GDM1 (cell line): ENCODE measurements at places on chromosomes 16 and 17.

- DNase-seq = no peak
Observed at GRCh38 chr16:62020681-62021080, 15.6 kb downstream of the CDH8 start.

DNA sequence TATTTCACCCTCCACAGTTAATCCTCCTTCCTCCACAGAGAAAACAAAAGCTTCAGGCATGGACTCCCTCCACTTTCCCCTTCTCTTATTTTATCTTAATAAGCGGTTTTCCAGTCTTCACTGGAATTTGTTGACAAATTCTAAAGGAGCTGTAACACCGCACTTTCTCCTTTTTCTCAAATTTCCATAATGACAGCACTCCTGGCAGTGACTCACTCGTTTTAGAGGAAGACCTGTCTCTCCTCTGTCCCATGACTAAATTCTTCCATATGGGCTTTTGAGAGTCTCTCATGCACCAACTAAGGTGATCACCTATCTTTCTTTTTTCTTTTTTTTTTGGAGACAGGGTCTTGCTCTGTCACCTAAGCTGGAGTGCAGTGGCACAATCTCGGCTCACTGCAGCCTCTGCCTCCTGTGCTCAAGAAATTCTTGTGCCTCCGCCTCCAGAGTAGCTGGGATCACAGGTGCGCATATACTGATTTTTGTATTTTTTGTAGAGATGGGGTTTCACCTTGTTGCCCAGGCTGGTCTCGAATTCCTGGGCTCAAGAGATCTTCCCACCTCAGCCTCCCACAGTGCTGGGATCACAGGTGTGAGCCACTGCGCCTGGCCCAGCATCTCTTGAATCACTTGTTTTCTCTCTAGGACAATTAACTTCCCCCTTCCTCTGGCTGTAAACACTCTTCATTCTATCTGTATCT is 7.7 kb downstream of the ITGAM start:
- DNase-seq = no peak

- DNase-seq = no peak
Observed at GRCh38 chr16:6335072-6335471, 997.6 kb upstream of the RBFOX1 start.

DNA sequence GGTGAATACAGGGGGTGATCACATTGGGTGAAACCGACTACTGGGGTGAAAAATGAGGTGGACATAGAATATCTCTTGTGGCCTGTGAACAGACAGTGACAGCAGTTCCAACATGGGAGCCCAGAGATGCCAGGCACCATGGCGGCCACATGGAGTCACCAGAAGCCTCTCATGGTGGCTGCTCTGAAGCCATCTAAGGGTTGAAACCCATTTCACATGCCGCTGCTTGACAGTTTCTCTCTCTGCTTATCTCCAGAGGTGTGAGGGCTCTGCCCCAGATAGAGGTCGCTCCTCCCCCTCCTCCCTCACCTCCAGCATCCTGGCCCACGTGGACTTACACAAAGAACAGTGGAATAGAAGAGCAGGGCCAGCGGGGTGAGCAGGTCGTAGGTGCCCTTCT is 37.9 kb upstream of the PIK3R6 start:
- no peak for DNase-seq

GRCh38 chr17:8332688-8333087 is 7.0 kb upstream of the ODF4 start:
- DNase-seq = no peak

- DNase-seq = no peak
Observed at GRCh38 chr16:61544165-61544564, 492.1 kb downstream of the CDH8 start.

GRCh38 chr17:21302711-21303425 is 18.4 kb downstream of the MAP2K3 start:
- DNase-seq = no peak

DNA sequence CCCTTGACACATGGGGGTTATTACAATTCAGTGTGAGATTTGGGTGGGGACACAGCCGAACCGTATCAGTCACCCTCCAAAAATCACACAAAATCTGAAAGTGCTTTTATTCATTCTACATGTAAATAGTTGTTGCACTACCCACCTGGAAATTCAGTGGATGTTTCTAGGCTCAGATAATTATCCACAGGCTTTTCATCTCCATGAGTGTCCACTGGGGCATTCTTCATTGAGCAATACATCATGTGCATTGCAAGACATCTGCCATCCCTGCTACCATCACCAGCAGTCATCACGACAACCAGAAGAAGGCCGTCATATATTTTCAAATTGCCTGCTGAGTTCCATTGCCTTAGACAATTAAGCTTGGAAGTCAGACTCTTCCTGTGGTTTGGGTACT is 330.8 kb downstream of the WWOX start:
- DNase-seq = no peak

- DNase-seq = no peak
Observed at GRCh38 chr16:23374721-23375510, 72.8 kb downstream of the SCNN1B start.

DNA sequence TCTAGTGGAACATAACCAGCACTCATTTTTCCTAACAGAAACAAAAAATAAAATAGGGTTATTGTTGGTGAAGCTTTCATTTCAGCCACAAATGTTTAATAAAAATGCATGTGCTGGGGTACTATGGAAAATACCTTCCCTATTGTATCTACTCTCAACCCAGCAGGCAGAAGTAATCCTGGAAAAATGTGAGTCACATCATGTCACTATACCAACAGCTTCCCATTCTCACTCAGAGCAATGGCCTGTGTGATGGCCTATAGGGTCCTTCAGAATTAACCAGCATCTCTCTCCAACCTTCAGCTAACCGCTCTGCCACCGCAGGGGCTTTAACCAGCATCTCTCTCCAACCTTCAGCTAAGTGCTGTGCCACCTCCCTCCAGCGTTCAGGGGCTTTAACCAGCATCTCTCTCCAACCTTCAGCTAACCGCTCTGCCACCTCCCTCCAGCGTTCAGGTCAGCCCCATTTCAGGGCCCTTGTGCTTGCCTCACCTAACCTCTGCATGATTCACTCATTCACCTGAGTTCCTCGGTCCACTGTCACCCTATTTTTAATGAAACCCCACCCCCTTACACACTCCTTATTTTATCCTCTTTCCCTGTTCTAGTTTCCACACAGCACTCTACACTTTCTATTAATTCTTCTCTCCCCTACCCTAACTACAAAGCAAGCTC is 34.0 kb downstream of the UBE2G1 start:
- DNase-seq = peak; percentile 7

DNA sequence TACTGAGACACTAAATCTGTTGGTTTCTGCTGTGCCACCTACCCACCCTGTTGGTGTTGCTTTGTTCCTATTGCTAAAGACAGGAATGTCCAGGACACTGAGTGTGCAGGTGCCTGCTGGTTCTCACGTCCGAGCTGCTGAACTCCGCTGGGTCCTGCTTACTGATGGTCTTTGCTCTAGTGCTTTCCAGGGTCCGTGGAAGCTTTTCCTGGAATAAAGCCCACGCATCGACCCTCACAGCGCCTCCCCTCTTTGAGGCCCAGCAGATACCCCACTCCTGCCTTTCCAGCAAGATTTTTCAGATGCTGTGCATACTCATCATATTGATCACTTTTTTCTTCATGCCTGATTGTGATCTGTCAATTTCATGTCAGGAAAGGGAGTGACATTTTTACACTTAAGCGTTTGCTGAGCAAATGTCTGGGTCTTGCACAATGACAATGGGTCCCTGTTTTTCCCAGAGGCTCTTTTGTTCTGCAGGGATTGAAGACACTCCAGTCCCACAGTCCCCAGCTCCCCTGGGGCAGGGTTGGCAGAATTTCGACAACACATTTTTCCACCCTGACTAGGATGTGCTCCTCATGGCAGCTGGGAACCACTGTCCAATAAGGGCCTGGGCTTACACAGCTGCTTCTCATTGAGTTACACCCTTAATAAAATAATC is 14.6 kb downstream of the STH start:
- DNase-seq = no peak

DNA sequence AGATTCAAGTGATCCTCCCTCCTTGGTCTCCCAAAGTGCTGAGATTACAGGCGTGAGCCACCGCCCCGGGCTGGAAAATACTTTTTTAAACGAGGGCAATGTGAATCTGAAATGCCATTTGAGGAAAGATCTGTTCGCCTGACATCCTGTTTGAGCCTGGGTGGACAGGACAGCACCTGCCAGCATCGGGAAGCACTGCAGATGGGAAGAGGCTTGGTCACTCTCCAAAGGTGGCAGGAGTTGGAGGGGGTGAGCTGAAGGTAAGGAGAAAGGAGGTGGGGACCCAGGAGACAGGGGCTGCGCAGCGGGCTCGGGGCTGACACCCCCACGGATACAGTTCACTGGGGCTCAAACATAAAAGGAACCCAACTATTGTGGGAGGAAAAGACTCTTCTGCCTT is 3.9 kb upstream of the BIRC5 start:
- no peak for DNase-seq

GRCh38 chr16:23640615-23640930 is 537 bp downstream of the PALB2 start:
- DNase-seq = no peak

DNA sequence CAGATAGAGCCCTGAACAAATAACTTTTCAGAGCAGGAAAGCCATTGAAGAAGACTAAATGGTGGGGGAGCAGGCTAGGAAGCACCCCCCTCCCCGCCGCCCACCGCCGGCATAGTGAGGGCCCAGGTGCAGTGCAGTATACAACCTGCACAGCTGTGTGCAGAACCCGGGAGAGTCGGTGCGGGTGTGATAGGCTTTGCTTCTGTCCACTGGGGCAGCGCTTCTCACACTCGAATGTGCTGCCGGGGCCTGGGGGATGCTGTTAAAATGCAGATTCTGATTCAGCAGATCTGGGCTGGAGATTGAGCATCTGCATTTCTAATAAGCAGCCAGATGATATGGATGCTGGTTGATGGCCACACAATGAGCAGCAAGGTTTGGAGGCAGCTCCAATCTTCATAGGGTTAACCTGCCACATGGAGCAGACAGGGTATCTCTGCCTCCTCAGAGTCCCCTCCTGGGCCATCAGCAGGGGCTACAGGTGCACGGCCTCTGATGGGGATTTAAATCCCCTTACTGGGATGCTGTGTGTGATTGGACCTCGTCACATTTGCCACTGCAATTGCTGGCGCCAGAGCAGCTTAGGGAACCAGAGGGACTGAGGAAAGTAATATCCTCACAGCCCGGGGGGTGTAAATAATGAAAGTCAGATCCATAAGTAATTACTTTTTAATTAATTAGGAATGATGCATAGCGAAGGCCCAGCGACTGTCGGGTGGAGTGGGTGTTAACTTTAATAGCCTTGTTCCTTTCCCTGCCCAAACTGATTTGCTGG is 172.0 kb upstream of the RPL38 start:
- no peak for DNase-seq

GRCh38 chr16:842061-842476 is 41.5 kb upstream of the GNG13 start:
- no peak for DNase-seq
